Gastrocnemius medialis (tissue), 4 donors: ENCODE measurements at places on chromosomes 5 and 9. TPM values are rescaled to one million over a fixed set of nuclear protein-coding genes. Genes with fewer than 3 reads are reported as not detected.

DNA sequence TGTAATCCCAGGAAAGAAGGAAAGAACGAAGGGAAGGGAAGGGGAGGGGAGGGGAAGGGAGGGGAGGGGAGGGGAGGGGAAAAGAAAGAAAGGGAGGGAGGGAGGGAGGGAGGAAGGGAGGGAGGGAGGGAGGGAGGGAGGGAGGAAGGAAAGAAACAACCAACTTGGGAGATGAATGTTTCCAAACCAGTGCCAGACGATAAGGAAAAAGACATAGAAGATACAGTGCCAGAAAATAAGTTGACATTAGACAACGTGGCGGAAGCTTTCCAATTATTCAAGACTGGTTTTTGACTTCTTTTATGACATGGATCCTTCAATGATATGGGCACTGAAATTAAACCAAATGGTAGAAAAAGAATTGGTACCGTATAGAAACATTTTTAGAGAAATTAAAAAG, 181.2 kb upstream of the POU5F2 start:
- no peak for DNase-seq

DNA sequence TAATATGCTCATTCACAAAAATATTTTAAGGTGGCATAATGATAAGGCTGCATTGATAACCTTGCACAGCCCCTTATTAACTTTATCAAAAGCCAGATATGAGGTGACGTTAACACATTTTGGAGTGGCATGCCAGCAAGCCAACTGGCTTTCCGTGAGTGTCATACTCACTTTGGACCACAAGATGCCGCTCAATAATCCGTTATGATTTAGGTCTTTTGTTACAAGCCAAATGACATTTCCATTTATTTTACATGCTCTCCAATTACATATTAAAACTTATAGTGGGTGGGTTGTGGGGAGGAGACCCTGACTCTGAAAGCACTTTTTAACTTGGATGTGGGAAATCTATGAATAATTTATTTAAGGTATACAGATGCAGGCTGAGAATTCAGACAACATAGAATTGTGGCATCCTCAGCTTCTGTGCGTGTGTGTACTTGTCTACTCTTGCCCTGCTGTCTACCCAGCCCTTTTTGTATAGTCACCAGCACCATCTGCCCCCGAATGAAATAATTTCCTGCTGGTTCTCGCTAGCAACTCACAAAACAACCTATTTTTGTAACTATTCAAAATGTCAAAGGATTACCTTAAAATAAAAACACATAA, 305.1 kb downstream of the PSAT1 start:
- no peak for DNase-seq

GRCh38 chr5:14663734-14664269, 716 bp upstream of the OTULIN start:
- DNase-seq = no peak

DNA sequence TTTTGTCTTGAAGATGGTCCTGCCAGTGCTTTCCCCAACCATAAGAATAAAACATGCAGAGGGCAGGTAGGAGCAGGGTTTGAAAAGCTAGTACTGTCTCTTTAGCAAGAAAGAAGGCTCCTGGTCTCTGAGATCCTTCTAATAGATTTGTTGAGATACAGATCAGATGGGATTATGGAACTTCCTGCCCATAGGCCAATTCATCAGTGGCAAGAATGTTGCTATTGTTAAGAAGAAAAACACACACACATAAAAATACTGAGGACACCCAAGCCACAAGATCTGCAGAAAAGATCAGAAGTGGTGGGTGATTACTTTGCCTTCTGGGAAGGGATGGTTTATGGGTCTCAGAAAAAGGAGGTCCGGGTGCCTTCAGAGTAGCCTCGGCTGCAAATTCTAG, 59.8 kb downstream of the TNC start:
- no peak for DNase-seq

- peak; percentile 46 for DNase-seq
Measured at GRCh38 chr9:130104491-130105193, 50.9 kb downstream of the GPR107 start.

- no peak for DNase-seq
Measured at GRCh38 chr9:17789316-17789715, 210.4 kb downstream of the SH3GL2 start.

DNA sequence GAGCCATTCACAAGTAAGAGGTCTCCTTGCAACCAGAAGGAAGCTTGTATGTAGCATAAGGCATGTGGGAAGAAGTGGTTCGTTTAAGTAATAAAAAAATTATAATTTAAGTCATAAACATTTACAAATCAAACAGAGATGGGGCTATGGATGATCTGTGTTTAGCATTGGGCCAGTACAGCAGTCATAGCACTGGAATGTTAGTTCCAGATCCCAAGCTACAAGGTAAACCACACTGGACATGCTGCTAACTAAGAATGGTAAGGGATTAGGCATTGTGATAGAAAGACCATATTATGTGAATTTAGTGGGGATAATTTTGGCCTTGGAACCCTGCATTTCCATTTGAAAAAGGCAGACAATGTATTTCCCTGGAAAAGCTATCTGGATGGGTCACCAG, 170.4 kb upstream of the KCNN2 start:
- no peak for DNase-seq

- DNase-seq = no peak
Measured at GRCh38 chr5:97545446-97545845, 362.4 kb upstream of the RIOK2 start.

- DNase-seq = peak; percentile 17
Measured at GRCh38 chr9:84062538-84062937, 81.9 kb downstream of the RMI1 start.

The RIMOC1 gene
- total RNA-seq = 5.9 TPM

The OLFML2A gene
- total RNA-seq = 23.8 TPM

DNA sequence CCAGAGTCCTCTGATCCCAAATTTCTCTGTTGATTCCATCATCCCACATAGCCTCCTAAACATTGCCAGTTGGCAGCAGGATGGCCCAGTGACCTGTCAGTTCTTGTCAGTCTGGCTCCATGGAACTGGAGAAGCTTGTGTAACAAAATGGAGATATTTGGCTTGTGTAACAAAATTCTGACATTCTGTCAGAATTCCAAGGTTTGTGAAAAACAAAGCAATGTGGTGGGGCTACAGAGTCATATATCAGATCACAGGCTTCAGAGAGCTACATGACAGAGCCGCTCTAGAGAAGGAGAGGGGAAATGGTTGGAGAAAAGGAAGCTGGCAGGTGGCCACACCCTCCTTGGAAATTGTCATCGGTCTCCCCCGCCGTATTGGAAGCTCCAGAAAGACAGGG, 75.4 kb upstream of the MAN2A1 start:
- DNase-seq = no peak

- DNase-seq = no peak
Measured at GRCh38 chr9:129996161-129996830, 46.7 kb downstream of the FNBP1 start.

The TLE1 gene
- total RNA-seq = 56.5 TPM

The PCDHB10 gene
- 0.61 TPM for total RNA-seq

GRCh38 chr5:140317859-140318258, 15.0 kb upstream of the PFDN1 start:
- DNase-seq = no peak

DNA sequence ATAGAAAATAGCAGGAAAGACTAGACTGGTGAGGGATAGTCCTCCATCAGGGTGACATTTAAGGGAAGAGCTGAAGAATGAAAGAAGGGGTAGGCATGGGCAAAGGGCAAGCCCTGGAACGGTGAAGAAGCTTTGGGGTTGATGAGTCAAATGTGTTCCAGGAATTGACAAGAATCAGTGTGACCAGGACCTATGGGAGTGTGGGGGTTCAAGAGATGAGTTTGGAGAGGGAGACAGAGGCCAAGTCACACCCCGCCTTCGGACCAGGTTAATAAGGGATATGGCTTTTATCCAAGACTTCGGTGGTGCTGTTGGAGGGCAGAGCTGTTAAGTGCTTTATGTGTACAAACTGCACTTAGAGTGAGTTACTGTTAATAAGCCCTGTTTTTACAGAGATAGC, 920 bp downstream of the PMPCA start:
- no peak for DNase-seq

The CCDC192 gene
- total RNA-seq = not detected

The PTGS1 gene
- total RNA-seq = 1.8 TPM

GRCh38 chr9:89975024-89975423, 370.2 kb downstream of the GADD45G start:
- DNase-seq = no peak

The GGTA1 gene
- total RNA-seq = 1.4 TPM

GRCh38 chr9:121885345-121885901, 207.7 kb downstream of the TTLL11 start:
- DNase-seq = no peak

The FOXD1 gene
- 0.49 TPM for total RNA-seq
